ENCODE measurements at places on chromosomes 7 and 10.

DNA sequence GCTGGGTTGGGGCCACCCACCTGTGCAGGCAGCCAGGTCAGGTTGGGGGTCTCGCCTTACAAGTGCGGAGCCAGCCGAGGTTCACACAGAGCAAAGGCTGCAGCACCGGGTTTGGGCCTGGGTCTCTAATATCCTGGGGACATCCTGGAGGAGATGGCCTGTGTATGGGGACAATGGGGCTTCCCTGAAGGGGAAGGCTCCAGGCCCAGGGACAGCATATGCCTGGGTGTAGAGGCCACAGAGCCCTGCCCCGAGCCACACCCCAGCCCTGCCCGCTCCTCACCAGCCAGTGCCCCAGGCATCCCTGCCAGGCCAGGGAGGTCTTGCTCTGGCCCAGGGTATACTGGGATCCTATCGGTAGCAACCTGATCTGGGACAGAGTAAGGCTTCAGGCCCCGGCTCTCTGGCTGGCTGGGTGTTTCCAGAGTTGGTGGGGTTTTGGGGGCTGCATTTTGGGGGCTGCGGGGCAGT, 9.1 kb downstream of the TTYH3 start:
- DNase-seq: no peak

GRCh38 chr10:101668566-101668965, 26.4 kb downstream of the FBXW4 start:
- peak; percentile 44 for DNase-seq

GRCh38 chr10:49652421-49653272, 26.8 kb upstream of the C10orf53 start:
- DNase-seq: no peak

DNA sequence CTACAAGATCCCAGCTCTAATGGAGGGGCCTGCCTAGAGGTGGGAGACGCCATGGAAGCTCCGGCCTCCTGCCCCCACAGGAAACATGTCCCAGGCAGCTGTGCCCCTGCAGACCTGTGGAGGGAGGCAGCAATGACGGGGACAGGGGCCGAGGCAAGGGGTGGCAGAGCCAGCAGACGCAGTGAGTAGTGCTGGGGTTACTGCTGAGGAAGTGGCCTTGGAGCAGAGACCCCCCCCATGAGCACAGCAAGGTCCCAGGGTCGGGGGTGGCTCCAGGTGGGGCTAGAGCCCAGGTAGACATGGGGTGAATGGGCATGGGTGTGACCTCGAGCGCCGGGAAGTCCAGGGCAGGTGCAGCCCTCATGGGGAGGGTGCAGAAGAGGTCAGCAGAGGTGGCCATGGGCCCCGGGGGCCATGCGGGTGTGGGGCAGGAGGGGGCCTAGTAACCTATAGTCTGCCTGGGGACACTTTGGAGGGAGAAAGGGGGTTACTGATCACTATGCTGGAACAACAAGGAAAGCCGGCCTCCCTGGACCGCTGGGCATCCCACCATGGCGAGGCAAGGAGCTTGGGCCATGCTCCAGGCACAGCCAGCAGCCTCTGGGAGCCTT, 45.5 kb downstream of the JAKMIP3 start:
- no peak for DNase-seq

DNA sequence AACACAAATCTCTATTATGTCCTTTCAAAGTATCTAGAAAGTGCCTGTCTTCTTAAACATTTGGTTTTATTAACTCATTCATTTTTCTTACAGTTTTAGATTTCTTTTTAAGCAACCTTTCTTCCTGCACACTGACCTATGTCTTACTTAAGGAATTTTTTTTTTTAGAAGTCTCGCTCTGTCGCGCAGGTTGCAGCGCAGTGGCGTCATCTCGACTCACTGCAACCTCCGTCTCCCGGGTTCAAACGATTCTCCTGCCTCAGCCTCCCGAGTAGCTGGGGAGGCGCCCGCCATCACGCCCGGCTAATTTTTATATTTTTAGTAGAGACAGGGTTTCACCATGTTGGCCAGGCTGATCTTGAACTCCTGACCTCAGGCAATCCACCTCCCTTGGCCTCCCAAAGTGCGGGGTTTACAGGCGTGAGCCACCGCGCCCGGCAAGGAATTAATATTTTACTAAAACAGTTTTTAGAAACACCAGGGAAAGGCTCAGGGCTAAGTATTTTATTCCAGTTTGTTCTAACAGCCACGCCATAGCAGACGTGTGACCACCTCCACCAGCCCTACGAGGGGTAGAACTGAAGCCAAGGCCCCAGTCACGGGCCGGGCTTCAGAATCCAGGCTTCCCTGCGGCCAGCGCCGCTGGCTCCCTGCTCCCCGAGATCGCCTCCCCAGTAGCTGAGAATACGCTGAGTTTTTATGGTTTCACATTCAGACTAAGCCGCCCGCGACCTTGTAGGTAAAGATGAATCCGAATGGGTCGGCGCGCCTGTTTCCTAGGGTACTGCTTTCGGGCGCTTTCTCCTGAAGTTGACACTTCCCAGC, 941 bp upstream of the LUC7L2 start:
- DNase-seq: peak; percentile 80

DNA sequence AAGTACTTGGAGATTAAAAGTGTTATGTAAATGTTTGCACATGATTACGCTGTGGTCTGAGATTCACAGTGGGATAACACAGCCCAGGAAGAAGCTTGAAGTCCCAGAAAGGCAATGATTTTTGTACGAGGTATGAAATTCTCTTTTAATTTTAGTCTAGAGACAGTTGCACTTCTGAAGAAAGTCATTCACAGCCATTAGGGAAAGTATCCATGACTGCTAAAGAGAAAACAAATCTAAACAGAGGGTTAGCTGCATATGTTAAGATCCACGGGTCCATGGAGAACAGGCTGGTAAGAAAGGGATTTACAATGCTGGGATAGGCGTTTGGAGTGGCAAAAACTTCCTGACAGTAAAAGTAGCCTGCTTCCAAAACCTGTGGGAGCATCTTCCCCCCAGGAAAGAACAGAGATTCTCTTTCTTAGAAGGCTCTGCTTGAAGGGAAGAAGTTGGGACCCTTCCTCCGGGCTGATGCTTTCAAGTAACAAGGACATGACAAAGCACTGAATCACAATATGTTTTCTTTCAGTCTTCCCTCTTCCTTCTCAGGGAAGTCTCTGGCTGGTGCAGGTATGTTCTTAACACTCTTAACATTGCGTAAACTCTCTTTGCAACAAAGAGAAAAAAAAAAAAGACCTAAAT, 220.8 kb upstream of the CELF2 start:
- DNase-seq: no peak

DNA sequence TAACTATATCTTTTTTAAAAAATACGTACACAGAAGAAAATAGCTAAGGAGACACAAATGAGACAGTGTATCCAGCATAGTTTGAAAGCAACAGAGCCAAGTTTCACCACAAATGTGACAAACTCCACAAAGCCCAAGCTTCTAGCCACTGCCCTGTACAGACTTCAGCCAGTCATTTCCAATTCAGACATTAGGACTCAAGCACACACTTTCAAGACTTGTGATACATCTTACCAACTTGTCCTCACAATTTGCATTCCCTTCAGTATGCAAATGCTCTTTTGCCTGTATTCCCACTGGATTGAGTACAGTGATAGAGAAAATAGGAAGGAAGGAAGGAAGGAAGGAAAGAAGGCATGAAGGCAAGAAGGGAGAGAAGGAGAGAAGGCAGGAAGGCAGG, 510.4 kb downstream of the KCNMA1 start:
- DNase-seq: no peak

- DNase-seq: peak; percentile 30
Measured at GRCh38 chr7:114418117-114418516, 3.5 kb downstream of the FOXP2 start.

DNA sequence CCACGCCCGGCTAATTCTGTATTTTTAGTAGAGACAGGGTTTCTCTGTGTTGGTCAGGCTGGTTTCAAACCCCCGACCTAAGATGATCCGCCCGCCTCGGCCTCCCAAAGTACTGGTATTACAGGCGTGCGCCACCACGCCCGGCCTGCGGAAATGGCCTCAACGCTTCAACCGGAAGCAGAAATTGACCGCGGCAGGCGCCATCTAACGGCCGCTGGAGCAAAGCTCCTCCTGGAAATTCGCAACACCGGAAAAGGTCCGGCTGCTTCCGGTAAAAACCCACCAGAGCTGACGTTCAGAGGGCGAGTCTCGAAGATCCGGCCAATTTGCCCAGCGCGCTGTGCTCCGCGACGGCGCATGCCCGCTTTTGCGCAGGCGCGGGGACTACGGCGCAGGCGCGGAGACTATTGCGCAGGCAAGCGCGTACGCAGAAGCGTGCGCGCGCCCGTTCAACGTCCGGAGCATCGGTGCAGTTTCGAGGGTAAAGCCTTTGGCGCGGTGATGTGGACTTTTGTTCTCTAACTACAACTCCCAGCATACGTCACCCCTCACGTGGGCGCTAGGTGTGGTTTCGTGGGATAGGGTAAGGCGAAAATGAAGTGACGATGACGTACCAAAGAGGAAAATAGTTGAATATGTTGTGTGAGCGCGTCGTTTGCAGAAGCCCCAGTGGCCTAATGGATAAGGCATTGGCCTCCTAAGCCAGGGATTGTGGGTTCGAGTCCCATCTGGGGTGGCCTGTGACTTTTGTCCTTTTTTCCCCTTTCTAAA, 915 bp upstream of the FMC1 start:
- peak; percentile 99 for DNase-seq

- no peak for DNase-seq
Measured at GRCh38 chr10:98086837-98087708, 47.4 kb upstream of the R3HCC1L start.

- no peak for DNase-seq
Measured at GRCh38 chr10:60731134-60731885, 47.0 kb upstream of the CDK1 start.

GRCh38 chr10:30828680-30829079, 199.1 kb upstream of the LYZL2 start:
- DNase-seq: no peak

Data from NCI-H82 (cell line).